ENCODE measurements at places on chromosomes 5 and 9.

GRCh38 chr5:97141031-97141430, 1.4 kb downstream of the LIX1 start:
- H3K27ac ChIP-seq: no peak overlapping the region
- no peaks in the 10 kb centered on the region for H3K36me3 ChIP-seq
- H3K27me3 ChIP-seq: no peaks in the 10 kb centered on the region
- H3K4me1 ChIP-seq: no peaks in the 10 kb centered on the region

- H3K36me3 ChIP-seq: no peaks in the 10 kb centered on the region
- H3K4me1 ChIP-seq: peaks cover 7% of the 10 kb centered on the region
- no peak overlapping the region for H3K4me3 ChIP-seq
- no peaks in the 10 kb centered on the region for H3K27me3 ChIP-seq
These were observed 14.8 kb downstream of the GGTA1 start for GRCh38 chr9:121484651-121485446.

GRCh38 chr9:28158451-28158850, 585.2 kb upstream of the C9orf72 start:
- no peak overlapping the region for H3K4me3 ChIP-seq
- DNase-seq: no peak
- no peak overlapping the region for H3K27ac ChIP-seq
- no peaks in the 10 kb centered on the region for H3K4me1 ChIP-seq

- H3K27ac ChIP-seq: no peak overlapping the region
- no peaks in the 10 kb centered on the region for H3K4me1 ChIP-seq
- H3K27me3 ChIP-seq: no peaks in the 10 kb centered on the region
These were observed 41.9 kb downstream of the CDH6 start for GRCh38 chr5:31235381-31235780.

DNA sequence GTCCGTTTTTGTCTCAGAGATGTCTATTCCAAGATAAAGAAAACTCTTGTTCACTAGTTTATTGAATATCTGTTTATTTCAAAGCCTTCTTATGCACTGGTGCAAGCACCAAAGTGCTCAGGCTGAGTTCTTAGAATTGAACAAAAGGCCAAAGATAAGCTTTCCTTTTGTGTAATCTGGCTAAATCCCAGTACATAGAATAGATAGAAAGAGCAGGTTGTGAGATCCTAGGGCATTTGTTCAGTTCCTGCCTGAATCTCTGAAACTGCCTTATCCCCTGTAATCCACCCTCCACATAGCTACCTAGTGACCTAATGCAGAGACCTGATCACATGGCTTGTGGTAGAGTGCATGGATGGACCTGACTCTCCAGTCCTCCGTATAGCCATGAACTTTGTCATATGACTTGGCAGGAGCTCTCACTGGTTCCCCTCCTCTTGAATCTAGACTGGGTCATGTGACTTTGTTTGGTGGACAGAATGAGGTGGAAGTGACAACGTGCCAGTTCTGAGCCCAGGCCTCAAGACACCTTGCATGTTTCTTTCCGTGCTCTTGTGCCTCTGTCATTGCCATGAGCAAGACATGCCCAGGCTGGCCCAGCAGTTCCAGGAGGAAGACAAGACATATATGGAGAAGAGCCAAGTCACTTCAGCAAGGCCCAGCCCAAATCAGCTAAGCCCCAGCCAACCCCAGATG, 139.3 kb upstream of the SHB start:
- no peaks in the 10 kb centered on the region for H3K27me3 ChIP-seq
- H3K4me1 ChIP-seq: no peaks in the 10 kb centered on the region
- no peak overlapping the region for H3K27ac ChIP-seq
- no peak for DNase-seq
- H3K4me3 ChIP-seq: no peak overlapping the region
- H3K36me3 ChIP-seq: no peaks in the 10 kb centered on the region

DNA sequence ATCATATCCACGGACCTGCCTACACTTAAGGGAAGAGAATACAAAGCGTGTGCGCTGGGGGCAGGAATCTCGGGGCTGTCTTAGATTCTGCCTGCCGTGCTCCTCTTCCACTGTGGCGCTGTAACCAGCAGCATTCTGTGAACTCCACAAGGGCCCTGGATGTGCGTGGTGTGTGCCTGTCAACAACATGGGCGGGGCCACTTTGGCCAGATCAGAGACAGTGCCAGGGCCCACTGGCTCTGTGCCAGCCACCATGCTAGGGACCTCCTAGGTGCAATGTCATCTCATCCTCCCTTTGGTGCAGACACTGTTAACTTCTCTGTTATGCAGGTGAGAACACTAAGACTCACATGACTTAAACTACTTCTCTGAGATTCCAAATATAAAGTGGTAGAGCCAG, 113.7 kb downstream of the COL23A1 start:
- H3K36me3 ChIP-seq: no peaks in the 10 kb centered on the region
- H3K4me1 ChIP-seq: no peaks in the 10 kb centered on the region
- no peak overlapping the region for H3K27ac ChIP-seq
- H3K27me3 ChIP-seq: no peaks in the 10 kb centered on the region

DNA sequence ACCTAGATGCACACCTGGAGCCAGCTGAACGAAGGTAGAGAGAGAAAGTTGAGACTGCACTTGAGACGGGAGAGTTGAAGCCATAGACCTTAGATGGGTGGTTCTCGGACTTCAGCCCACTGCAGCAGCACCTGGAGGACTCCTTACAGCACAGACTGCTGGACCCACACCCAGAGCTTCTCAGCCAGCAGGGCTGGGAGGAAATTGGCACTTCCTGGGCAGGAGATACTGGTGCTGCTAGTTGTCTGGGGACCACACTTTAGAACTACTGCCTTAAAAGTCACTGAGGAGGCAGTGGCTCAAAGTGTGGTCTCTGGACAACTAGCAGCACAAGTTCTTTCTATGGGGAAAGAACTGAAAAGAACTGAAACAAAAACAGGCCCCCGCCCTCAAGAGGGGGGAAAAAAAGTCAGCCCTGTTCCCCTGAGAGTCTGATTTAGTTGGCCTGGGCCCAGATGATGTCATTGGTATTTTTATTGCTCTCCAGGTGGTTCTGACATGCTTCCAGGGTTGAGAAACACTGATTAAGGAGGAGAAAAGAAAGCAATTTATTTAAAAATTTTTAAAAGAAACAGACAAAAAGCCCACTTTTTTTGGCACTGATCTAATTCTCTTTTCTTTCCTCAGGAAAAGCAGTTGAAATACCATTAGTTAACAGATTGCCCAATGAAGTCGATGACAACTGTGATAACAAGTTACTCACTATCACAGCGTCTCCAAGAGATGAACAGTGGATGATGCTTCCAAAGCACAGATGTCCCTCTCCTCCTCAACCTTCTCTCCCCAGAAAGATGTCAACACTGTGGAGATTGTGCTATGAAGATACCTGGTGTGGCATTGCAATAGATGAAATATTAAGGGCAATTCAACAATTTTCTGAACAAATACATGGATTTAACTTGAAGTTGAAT, 73.6 kb upstream of the ADAMTS16 start:
- no peak overlapping the region for H3K4me3 ChIP-seq
- H3K27ac ChIP-seq: no peak overlapping the region
- no peaks in the 10 kb centered on the region for H3K27me3 ChIP-seq

DNA sequence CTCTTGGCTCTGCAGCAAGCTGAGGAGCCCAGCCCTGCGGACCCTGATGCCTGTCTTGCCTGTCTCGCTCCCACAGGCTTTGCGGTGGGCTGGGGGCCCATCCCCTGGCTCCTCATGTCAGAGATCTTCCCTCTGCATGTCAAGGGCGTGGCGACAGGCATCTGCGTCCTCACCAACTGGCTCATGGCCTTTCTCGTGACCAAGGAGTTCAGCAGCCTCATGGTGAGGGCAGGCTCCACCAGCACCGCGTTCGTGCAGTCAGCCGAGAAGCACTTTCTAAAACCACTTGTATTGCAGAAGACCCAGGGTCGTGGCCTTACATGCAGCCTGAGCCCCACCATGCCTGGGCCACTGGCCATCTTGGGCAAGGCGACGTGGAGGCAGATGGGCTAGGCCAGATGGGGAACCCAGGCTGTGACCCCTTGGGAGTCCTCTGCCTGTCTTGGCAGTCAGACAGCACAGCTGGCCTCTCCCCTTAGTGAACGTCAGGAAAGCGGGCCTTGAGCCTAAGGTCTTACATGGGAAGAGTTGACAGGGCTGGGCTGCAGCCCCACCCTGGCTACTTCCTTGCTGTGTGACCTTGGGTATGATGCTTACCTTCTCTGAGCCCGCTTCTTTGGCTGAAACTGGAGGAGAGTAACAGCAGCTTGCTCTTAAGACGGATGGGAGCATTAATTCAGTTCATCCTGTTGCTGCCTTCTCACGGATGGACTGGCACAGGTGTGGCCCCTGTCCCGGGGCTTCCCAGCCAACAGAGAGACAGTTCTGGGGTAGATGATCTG, 8.6 kb downstream of the SLC2A8 start:
- H3K36me3 ChIP-seq: no peaks in the 10 kb centered on the region
- H3K4me3 ChIP-seq: no peak overlapping the region
- no peaks in the 10 kb centered on the region for H3K27me3 ChIP-seq
- DNase-seq: no peak

DNA sequence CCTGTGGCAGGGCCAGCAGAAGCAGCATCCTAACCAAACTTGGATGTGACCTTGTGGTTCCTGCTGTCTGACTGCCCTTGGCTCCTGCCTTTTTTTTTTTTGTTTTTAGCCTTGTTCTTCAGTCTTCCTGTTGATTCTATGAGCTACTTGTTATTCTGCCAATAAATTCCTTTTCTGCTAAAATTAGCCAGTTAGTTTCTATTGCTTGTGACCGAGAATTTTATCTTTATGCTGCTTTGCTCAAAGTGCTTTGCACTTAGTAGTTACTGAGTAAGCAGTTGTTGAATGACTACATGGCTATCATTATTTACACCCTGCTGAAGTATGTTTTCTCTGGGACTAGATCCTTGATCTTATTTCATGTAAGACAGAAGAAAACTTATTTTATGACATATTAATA, 20.8 kb upstream of the ATG10 start:
- H3K27me3 ChIP-seq: no peaks in the 10 kb centered on the region
- H3K36me3 ChIP-seq: no peaks in the 10 kb centered on the region
- no peak for DNase-seq
- no peak overlapping the region for H3K4me3 ChIP-seq

DNA sequence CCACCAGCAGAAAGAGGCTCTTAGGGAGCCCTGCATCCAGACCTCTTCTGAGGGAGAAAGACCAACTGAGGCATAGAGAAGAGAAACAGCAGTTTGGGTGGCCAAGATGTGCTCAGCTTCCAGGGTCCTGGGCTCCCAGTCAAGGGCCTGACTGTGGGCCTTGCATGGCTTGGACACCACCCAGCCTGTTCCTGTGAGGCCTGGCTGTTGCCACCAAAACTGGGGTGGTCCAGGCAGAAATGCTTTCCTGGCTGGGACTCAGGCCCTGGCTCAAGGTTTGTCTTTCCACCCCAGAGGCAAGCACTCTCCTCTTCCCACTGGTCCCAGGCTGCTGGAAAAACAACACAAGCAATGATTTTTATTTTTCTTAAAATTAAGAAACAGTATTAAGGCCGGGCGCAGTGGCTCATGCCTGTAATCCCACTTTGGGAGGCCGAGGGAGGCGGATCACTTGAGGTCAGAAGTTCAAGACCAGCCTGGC, 13.3 kb downstream of the MYOZ3 start:
- H3K27me3 ChIP-seq: no peaks in the 10 kb centered on the region
- peak overlapping the region; percentile 60 for H3K27ac ChIP-seq
- H3K4me1 ChIP-seq: peaks cover 37% of the 10 kb centered on the region
- peak; percentile 70 for DNase-seq

DNA sequence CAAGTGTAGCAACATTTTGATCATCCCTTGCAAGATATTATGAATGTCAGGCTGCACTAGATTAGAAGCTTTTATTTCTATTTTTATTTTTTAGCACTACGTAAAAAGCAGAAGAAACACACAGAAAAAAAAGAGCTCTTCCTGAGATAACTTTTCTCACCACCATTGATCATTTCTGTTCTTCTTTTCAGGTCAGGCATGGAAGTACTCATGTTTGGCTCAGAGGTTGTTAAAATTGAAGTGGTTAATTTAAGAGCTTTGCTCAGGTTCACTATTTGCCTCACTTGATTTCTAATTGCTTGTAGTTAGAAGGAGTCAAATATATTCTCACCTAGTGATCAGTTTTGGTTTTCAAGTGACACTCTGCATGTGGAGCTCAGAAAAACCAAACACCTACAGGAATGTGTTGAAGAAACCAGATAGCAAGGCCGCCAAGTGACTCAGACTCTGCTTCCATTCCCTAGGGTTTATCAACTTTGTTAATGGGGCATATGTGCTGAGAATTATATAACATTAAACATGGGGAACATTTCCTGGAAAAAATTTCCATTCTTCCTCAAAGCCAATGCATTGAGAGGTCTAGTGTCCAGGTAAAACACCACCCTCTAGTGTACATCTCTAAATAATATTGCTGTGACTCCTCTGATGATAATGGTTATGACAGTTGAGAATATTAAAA, 679.8 kb downstream of the CETN3 start:
- H3K36me3 ChIP-seq: no peaks in the 10 kb centered on the region
- H3K4me1 ChIP-seq: peaks cover 11% of the 10 kb centered on the region
- no peaks in the 10 kb centered on the region for H3K27me3 ChIP-seq
- H3K4me3 ChIP-seq: no peak overlapping the region

- H3K27ac ChIP-seq: no peak overlapping the region
- H3K4me1 ChIP-seq: no peaks in the 10 kb centered on the region
- H3K36me3 ChIP-seq: no peaks in the 10 kb centered on the region
- H3K4me3 ChIP-seq: no peak overlapping the region
These were observed 383.3 kb downstream of the OSTF1 start for GRCh38 chr9:75471549-75472114.

DNA sequence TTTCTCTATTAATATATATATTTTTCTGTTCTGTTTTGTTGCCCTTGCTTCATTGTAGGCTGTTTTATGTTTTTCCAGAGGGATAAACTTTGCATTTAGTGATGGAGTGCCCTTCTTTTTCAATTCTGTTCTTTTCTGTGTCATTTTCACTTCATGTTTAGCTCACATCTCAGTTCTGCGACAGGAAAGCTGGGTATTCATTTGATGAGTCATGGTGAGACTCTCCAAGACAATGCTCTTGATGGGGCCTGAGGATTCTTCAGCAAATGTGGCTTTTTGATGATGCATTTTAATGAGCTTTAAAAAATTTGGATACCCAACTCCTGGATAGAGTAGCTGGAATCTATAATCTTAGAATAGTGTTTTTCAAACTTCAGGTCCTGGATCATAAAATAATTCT, 56.5 kb upstream of the SPATA31D4 start:
- no peak overlapping the region for H3K4me3 ChIP-seq
- H3K27me3 ChIP-seq: no peaks in the 10 kb centered on the region
- no peak overlapping the region for H3K27ac ChIP-seq
- no peak for DNase-seq
- H3K36me3 ChIP-seq: no peaks in the 10 kb centered on the region
- no peaks in the 10 kb centered on the region for H3K4me1 ChIP-seq
